CD4-positive, alpha-beta T cell treated with Interleukin-6 for 4 hours (primary cell): ENCODE measurements at places on chromosomes 3 and 15.

DNA sequence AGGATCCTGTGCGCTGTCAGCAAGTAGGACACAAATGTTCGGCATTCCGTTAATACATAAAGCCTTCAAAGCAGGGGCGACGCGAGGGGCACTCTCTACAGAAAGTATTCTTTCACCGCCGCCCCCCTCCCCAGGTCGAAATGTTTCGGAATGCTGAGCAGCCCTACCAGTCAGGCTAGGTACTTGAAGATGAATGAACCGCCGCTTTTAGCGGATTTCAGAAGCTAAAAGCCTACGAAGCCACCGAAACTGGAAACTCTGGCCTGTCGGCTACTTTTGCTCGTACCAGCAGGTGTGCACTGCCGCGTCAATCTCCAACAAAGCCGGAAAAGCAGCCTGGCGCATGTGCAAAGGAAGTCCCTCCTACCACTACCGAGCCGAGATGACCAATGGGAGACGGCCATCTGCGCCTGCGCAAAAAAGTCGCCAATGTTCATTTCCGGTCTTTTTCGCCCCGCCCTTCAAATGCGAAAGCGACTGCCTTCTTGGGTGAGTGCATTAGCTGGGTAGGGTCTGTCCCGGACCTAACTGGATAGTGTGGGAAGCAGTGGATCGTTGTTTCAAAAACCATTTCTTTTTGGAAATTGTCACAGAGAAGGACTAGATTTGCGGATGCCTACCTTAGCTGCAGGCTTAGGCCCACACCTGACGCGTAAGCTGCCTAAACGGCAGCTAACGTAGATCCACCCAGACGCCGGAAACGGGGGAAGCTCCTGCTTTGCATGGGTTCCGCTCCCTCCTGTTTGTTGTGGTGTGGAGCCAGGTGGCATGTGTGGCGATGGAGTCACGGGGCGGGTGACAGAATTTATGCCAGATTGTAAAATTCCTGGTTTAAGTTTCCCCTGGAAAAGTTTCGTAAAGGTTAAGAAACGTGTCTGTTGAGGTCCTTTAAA lies at the start of gene WDR5B:
WDR5B (minus strand) TSS at position 301 of the 893 bp plus-strand sequence. CDS start 534 bp downstream, outside the sequence.
- peak; percentile 98 for DNase-seq

DNA sequence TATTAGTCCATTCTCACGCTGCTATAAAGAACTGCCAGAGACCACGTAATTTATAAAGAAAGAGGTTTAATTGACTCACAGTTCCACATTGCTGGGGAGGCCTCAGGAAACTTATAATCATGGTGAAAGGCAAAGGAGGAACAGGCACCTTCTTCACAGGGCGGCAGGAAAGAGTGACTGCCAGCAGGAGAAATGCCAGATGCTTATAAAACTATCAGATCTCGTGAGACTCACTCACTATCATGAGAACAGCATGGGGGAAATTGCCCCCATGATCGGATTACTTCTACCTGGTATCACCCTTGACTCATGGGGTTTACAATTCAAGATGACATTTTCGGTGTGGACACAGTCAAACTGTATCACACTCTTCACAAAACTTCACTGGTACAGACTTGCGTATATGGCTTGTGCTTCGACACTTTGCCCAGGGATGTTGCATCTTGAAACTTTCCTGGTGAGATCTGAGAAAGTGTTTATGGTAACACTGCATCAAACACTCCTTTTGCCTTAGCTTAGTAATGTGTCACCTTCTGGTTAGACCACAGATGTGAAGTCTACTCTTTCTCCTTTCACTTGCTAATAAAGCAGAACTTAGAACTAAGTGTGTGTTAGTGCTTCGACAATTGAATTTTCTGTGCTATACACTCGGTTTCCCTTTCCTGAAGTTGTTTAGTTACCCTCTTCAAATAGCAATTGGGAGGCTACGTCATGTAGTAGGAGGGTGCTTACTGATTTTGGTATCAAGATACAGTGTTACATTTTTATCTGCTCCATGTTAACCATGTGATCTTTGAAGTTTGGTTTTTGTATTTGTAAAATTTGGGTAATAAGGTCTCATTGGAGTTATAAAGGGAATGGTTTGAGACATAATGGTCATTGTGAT lies 185.7 kb downstream of the LPP start:
- no peak for DNase-seq

DNA sequence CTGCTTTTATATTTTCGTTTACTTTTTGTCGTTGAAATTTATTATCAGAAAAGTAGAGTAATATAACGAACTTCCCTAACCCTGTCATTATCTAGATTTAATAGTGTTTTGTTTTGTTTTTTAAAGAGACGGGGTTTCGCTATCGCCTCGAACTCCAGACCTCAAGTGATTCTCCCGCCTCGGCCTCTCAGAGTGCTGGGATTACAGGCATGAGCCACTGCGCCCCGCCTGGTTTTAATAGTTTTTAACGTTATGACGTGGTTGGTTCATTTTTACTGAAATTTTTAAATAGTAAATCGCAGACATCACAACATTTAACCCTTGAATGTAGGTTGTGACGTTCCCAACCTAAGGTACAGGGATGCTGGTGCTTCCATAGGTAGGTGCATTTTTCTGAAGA lies 1.0 kb downstream of the NGRN start:
- DNase-seq: no peak

GRCh38 chr3:128617557-128618397 lies 32.8 kb downstream of the RPN1 start:
- DNase-seq: peak; percentile 99

DNA sequence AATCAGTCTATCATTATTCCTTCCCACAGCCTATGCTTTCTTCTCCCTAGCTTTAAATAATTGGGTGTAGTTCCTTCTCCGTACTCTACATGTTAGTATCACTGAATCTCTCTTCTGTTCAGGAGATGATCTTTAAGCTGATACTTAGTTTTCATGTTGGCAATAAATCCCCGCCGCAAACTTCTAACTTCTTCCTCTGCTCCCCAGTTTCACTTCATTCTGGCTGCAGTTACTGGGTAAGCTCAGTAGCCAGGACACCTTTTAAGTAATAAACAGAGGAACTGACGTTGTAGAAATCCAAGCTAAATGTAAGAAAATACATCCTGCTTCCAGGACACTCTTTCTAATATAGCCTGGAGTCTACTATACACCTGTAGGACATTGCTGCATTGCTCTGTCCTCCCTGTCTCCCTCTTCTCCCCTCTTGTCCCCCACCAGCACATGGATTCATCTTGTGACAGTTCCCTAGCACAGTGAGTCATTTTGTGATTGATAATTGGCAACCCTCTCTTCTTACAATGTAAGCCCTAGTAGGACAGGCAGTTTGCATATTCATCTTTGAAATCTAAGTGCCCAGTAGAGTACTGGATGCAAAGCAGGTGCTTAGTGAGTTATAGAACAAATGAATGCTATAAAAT lies 598.2 kb downstream of the UNC13C start:
- no peak for DNase-seq

DNA sequence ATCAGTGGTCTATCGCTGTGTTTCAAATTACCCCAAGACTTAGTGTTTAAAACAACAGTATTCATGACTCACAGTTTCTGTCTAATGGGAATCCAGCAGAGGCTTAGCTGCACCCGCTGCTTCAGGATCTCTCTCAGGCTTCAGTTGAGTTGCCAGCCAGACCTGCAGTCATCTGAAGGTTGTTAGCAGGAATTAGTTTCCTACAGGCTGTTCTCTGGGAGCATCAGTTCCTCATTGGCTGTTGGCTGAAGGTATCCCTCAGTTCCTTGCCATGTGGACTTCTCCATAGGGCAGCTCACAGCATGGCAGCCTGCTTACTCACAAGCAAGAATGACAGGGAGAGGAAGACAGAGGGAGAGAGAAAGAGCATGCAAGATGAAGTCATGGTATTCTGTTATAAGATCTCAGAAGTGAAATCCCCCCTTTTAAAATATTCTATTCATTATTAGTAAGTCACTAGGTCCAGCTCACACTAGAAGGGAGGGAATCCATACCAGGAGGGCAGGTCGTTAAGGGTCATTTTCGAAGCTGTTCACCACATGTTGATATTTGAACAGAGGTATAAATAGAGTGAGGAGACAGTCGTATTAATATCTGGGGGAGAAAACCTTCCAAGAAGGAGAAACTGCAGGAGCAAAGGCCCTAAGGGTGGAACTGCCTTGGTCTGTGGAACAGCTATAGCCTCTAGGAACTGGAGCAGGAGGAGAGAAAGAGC lies 473.9 kb upstream of the PPP2R3A start:
- DNase-seq: no peak

DNA sequence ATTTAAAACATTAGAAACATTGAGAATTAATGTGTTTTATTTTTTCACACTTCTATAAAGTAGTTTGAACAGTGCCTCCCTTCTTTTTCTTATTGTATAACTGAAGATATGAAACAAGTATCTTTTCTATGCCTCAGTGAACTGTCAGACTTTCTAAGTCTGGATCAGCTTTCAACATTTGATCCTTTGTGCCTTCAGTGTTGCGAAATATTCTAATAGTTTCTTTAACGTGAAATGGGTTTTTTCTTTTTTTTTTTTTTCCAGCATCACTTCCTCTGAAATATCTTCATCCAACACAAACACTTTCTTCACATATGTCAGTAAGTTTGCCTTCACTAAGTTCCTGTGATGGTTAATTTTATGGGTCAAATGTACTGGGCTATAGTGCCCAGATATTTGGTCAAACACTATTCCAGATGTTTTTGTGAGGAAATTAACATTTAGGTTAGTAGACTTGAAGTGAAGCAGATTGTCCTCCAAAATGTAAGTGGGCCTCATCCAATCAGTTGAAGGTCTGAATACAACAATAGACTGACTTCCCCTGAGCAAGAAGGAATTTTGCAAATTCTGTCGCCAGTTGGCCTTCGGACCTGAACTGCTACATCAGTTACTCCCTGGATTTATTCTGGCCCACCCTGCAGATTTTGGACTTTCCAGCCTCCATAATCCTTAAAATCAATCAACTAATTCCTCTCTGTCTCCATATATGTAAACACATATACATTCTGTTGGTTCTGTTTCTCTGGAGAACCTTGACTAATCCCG lies 6.4 kb upstream of the CPOX start:
- DNase-seq: no peak

GRCh38 chr3:64074060-64074459 lies 50.8 kb upstream of the PSMD6 start:
- DNase-seq: no peak

DNA sequence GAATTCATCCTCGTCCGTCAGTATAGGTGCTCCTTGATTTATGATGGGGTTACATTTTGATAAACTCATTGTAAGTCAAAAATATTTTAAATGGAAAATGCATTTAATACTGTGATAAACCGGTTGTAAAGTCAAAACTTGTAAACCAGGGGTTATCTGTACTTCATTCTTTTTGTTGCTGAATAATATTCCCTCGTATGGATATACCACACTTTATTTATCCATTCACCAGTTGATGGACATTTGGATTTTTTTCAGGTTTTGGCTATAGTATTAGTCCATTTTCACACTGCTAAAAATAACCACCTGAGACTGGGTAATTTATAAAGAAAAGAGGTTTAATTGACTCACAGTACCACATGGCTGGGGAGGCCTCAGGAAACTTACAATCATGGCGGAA lies 47.7 kb downstream of the NFKBIZ start:
- DNase-seq: no peak

- no peak for DNase-seq
These were observed 59.7 kb downstream of the GHSR start for GRCh38 chr3:172388412-172389078.

- DNase-seq: peak; percentile 84
These were observed at the start of gene RPL35A for GRCh38 chr3:197949778-197950676. Gene RPL35A, plus strand, starts transcription at chr3:197950190. Its CDS starts 778 bp downstream, at chr3:197950968.

DNA sequence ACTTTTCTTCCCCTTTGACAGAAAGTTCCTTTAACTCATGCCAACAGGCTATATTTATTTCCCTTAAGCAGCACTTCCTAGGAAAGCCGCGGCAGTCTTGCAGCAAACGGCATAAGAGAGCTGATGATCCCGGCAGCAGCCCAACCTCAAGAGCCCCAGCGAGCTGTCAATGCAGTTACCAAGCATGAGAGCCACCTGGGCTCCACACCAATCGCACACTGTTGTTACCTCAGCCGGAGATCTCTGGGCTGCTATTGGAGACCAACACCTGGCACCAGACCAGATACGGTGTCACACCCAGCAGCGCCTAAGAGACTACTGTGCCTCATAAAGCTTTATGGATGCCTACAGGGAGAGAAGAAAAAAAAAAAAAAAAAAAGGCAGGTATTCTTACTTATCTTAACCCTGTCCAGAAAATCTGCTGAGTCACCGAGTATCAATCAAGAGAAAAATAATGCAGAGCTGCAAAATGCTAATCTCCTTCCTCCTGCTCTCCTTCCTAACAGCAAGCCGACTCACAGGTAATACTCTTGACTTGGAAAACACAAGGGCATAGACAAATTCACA lies 11.7 kb downstream of the ABCC5 start:
- DNase-seq: peak; percentile 28

DNA sequence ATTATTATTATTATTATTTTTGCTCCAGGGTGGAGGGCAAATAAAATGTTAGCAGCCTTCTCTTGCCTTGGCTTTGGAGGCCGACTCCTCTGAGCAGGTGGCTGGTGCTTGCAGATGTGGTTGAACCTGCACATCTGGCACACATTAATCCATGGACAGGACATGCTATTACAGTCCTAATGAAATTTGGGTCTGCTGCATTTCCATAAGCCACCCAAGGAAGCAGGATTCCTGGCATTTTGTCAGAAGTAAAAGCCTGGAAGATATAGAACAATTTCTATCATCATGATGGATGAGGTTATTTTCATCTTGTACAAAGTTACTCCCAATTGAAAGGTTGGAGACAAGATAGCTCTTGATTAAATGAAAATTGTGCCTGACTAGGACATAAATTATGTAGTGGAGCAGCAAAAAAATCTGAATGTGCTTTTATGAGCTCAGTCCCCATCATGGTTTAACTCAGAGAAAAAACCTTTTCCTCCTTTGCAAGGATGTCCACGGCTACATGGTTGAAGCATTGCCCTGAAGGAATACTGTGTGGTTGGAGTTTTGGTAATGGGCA lies 130.9 kb upstream of the RGMA start:
- DNase-seq: no peak

DNA sequence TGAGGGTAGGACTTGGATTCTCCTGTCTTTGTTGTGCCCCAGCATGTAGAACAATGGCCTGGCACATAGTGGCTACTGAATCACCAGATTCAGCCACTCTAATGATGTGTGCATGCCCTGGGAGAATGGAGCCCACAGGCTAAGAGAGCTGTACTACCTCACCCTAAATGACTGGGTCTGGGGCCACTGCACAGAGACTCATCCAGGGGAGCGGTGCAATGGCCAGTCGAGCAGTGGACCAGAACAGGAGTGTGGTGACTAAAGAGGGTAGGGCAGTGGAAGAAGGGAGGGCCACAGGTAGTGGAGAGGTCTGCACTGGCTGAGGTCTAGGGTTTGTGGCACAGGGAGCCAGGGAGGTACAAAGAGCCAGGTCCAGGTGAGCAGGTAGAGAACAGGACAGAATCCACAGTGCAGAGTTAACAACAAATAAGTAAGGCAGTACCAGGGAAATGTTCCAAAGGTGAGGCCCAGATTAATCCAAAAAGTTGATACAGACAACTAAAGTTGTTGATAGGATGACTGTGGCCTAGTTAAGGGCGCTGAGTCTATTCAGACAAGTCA lies 142.7 kb upstream of the ATP11B start:
- DNase-seq: no peak
